ENCODE measurements at places on chromosomes 7 and 10.

- no peak for DNase-seq
These were observed 6.2 kb downstream of the C10orf105 start for GRCh38 chr10:71713135-71714030.

DNA sequence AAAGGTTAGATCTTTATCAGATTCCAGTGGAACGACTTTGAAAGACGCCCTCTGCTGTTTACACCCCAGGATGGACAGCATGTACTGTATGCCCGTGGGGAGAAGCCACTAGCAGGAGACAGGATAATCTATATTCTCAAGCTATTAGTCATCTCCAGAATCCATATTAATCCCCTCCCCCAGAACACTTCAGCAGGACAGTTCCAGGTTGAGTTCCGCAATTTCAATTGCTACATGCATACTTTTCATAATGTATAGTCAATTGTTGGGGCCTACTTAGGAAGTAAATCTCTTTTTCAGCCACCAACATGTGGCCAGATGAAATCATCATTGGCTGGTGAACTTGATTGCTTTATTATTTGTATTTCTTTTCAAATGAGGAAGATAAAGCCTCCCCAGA lies 313.1 kb upstream of the SMIM30 start:
- no peak for DNase-seq

DNA sequence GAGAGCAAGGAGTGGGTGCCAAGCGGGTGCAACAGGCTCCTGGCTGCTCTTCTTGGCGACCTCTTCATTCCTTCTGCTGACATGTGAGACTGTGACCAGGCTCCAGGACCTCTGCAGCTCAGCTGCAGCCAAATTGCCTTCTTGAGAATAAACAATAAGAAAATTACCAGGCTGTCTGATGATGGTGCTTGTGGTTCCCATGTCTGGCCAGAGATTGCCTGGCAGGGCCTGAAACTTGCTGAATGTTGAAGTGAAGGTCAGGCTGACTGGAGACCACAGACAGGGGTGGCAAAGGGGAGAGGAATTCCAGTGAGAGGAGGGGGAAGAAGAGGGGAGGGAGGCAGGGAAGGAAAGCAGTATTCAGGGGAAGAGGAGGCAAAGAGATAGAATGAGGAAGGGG lies 497.4 kb upstream of the PODXL start:
- DNase-seq = no peak

DNA sequence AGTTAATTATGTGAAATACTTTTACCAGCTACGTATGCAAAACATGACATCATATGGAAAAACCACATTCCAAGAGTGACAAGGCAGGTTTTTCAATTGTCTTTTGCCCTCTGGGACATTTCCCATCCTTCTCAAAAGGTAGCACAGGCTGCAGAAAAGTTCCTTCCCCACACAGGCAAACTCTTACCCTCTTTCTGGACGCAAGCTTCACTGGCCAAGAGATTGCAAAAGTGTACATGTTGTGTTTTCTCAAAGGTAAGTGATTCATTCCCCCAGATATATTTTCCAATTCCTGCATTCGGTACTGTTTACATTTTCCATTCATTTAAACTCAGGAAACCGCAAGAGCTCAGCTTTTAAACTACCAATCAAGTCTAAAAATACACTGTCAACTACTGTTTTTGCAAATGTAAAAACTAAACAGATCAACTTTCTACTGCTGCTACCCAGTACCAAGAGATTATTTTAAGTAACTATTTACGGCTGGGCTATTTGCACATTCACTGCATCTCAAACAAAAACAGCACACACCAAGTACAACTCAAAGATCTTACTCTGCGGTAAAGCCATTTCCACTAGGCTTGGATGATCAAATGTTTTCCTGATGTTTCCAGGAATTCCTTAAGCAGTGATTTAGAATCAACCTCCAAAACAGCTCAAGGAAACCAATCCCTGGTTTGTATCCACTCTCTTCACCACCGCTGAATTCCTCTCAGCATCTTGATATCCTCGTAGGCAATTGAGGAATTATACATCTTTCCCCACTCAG lies 233.6 kb upstream of the CCDC6 start:
- DNase-seq = no peak

- DNase-seq = no peak
These were observed 205.6 kb downstream of the GRID1 start for GRCh38 chr10:86160890-86161585.

All from stimulated activated CD4-positive, alpha-beta T cell treated with anti-CD3 and anti-CD28 coated beads, TNF-alpha, amount 100 ng/mL, for 1 hour (primary cell).